ENCODE measurements at places on chromosomes 5 and 9.

DNA sequence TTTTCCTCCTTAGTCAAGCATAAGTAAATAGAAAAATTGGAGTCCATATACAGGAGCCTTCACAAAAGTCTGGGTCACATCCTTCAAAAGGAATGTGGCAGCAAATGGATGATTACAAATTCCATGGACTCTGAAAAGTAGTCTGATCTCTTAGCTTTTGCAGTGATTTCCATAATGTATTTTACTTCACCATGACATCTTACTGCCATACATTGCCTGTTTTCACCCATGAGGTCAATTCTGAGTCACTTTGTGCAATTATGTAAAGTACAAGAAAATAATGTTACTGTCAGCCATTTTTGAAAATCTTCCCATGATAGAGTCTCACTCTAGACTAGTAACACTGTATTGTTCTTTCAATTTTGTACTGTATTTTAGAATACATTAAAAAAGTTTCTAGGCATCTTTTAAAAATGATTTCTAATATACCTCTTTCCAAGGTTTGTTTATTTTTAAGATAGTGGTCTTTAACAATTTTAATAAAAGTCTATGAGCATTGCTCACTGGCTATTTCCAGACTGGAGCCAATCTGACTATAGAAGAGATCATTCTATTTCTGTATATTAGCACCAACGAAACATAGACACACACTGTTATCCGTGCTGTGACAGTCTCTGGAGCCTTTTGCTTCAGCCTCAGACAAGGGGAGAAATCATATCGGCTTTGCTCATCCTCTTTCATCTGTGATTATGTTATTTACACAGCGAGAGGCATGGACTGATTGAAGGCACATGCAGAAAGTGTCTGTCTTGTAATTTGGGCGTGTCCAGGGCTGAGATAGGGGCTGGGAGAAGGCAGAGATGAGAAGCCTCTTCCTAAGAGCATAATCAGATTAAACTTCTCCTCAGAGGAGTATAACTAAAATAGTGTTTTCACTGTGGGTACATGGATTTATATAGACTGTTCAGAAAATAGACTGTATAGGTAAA, 22.9 kb upstream of the ACTBL2 start:
- DNase-seq = no peak

- no peak for DNase-seq
Measured at GRCh38 chr5:146789712-146790653, 88.6 kb downstream of the PPP2R2B start.

- DNase-seq = no peak
Measured at GRCh38 chr5:156883316-156883875, 33.3 kb downstream of the PPP1R2B start.

DNA sequence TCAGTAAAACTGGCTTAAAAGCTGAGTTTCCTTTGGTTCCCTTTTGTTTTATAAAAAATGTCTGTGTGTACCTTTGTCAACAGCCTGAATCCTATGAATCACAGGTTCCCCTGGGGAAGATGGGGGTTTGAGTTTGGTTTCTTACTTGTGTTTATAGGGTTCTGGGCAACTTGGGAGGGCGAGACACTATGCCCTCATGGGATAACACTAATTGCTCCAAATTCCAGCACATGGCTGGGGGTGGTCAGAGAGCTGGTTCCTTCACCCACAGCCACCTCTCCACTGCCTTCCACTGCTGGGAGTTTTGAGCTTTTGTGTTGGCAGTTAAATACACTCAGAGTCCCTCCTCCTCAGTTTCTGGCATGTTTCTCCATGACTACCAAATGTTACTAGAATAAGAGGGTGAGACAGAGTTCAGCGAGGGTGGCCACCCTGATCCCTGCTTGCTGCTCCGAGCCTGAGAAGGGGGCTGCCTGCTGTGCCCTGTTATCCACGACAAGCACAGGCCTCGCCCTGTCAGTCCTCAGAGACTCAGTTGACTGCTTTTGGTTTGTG, 83.0 kb upstream of the EPB41L4B start:
- no peak for DNase-seq

DNA sequence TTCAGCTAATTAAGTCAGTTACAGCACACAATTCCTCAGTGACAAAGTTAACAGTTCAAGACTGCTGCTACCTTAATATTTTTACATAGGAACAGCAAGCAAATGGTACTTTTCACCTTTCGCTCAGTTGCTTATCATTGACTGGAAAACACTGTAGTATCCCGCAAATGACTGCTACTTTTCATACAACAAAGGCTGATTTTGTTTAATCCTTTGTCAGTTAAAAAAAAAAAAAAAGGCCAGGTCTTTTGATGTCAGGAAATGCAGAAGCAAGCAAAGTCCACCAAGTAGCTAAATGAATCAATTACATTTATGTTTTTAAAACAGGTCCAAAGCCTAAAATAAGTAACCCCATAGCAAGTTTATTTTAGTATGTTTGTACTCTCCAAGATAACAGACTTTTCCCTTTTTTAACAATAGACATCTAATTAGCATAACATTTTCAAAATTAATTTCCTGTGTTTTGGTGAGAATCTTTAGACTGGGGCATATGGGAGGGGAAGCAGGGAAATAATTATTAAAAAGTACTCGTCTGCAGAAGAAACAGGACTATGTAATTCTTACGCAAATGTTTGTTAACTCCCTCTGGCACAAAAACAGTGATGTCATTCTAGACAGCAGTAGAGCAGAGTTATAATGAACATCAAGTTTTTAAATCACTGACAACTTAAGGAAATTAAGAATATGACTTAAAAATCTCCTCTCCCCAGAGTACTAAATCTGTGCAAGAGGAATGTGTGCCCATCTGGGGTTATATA, 9.6 kb downstream of the PFDN1 start:
- no peak for DNase-seq

GRCh38 chr9:113320051-113320450, 16.9 kb upstream of the RNF183 start:
- no peak for DNase-seq

GRCh38 chr5:1568201-1568979, 44.6 kb upstream of the LPCAT1 start:
- no peak for DNase-seq

DNA sequence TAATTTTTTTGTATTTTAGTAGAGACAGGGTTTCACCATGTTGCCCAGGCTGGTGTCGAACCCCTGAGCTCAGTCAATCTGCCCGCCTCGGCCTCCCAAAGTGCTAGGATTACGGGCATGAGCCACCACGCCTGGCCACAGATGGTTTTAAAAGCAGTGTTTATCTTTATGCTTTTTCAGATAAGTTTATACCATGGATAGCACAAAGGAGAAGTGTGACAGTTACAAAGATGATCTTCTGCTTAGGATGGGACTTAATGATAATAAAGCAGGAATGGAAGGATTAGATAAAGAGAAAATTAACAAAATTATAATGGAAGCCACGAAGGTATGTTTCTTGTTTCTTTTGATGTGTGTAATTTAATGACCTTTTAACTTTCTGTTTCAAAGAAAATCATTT, 35.1 kb downstream of the POLK start:
- no peak for DNase-seq

- no peak for DNase-seq
Measured at GRCh38 chr5:158121678-158122077, 262.7 kb upstream of the CLINT1 start.

DNA sequence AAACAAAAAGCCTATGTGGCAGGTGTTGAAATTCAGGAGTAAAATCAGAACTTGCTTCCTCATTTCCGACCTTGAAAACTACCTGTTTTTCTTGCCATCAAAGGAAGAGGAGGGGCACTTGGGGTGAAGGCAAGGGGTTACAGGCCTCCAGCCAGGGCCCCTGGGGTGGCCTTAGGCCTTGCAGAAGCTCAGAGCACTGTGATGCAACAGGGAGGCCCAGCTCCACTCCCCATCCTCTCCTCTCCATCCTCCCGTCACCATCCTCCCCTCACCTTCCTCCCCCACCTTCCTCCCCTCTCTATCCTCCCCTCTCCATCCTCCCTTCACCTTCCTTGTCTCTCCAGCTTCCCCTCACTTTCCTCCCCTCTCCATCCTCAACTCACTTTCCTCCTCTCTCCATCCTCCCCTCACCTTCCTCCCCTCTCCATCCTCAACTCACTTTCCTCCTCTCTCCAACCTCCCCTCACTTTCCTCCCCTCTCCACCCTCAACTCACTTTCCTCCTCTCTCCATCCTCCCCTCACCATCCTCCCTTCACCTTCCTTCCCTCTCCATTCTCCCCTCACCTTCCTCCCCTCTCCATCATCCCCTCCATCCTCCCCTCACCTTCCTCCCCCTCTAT, 111.6 kb downstream of the WNK2 start:
- DNase-seq = no peak

DNA sequence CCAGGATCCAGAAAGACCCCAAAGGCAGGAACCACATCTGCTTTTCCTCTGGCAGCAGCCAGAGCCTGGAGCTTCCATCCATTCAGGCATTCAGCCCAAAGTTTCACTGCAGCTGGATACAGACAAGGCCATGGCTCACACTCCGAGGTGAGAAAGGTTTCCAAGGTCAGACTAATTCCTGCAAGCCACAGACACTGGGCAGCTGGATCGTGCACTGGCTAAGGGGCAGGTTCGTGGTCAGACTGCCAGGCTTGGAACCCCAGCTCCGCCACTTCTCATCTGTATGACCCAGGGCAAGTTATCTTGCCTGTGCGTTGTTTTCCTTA, 36.9 kb downstream of the SPOCK1 start:
- DNase-seq = no peak

DNA sequence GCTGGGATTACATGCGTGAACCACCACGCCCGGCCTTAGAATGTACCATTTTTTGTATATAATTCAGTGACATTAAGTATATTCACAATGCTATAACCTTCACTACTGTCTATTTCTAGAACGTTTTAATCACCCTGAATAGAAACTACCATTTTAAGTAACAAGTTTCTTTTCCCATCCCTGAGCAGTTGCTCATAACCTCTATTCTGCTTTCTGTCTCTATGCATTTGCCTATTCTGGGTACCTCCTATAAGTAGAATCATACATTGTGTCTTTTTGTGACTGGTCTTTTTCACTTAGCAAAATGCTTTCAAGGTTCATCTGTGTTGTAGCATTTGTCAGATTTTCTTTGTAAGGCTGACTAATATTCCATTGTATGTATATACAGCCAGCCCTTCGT, 39.9 kb downstream of the DDX46 start:
- no peak for DNase-seq

DNA sequence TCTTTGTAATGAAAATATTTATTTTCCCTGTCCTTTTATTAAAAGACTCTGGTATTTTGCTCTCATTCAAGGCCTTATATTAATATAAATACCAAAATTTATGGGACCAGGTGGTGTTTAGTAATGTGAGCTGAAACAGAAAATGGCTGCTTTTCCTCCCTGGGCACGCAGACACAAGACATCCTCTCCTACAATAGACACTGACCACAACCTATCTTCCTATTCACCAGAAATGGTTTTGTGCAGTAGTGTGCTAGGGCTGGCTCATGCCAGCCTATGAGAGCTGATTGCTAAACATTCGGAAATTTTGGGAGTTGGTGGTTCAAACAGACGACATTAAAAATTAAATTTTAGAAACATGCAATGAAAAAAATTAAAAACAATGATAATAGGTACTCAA, 338.2 kb downstream of the BNC2 start:
- no peak for DNase-seq

GRCh38 chr5:80867233-80867632, 92.9 kb upstream of the RASGRF2 start:
- no peak for DNase-seq

- DNase-seq = no peak
Measured at GRCh38 chr9:137650259-137650658, 31.5 kb downstream of the EHMT1 start.

DNA sequence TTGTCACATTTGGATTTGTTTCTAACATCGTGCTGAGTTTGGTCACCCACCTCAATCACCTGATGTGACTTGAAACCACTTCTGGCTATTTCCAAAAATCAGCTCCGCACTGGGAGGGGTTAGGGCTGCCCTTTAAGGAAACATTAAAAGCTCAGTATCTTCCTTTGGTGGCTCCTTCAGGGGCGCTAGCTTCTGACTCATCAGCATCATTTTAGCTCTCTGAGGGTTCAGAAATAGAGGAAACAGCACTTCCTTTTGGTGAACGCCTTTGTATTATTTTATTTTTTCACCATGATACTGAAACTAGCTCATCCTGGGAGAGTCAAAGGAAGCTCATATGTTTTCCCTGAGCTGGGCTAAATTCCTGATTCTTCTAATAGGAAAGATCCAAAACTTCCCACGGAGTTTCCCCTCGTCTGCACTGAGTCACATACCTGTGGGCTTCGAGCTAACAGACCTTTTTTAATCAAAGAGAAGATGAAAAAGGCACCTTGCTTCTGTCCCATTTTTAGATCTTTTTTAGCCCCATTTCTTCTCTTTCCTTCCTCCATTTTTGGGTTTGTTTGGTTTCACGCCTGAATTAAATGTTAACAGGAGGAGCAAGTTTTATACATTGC, 48.2 kb downstream of the ROPN1L start:
- DNase-seq = no peak

GRCh38 chr5:143865426-143866025, 53.6 kb downstream of the HMHB1 start:
- DNase-seq = no peak

DNA sequence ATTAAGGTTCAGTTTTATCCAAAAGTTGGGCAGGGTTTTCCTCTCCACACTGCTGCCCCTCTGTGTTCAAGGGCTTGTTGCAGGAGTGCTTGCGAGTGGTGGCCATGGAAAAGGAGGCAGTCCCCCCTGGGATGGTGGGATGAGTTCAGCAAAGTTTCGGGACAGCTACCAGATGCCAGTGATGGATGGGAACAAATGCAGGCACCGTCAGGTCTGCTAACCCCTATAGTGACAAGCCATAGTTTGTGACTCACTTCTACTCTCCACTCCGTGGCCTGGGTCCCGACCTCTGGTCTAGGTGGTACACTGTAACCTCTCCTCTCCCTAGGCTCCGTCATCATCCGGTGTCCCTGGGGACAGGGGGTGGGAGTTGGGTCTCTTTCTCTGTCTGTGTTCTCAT, 3.8 kb upstream of the RNF14 start:
- DNase-seq = no peak

GRCh38 chr5:176646049-176646706, 1.1 kb upstream of the TSPAN17 start:
- no peak for DNase-seq

GRCh38 chr9:82188817-82189216, 200.2 kb downstream of the SPATA31D1 start:
- no peak for DNase-seq

DNA sequence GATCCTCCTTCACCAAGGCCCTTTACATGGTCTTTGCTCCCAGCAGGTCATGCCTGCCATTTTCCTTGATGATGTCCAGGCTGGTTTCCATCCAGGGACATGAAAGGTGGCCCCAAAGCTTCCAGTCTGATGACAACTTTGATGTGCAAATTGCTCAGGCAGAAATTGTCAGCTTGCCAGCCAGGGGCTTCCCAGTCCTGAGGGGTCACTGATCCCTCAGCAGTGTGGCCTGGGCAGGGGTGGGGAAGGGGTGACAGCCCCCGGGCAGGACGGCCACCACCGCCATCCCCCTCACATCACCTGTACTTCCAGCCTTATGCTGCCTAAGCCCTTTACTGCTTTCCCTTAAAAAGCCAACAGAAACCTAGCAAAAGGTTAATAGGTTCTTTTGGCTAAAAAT, 96.3 kb downstream of the ANKRD33B start:
- DNase-seq = no peak

GRCh38 chr5:169756071-169756765, 119.1 kb downstream of the DOCK2 start:
- no peak for DNase-seq

All from activated CD8-positive, alpha-beta memory T cell treated with anti-CD3 and anti-CD28 coated beads for 24 hours (primary cell).